Right lung (tissue), 10 donors: ENCODE measurements at places on chromosomes 7 and 10.

- DNase-seq = peak; percentile 14
Observed at GRCh38 chr10:94546049-94546900, 687 bp downstream of the HELLS start.

DNA sequence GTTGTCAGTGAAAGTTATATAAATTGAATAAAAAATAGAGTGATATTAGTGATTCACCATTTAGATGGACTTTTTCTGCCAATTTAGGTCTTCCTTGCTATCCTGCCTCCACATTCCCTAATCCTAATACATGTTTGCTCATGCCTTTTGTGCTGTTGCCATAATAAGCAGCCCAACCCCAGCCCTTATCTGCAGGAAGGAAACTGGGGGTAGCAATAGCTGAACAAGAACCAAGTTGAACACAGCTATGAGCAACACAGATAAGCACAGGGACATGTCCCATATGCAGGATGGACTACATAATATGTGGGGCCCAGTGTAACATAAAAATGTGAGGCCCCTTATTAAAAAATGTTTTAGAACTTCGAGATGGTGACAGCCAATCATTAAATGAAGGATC lies 91.2 kb upstream of the AHR start:
- DNase-seq = no peak

GRCh38 chr10:7438196-7438986 lies 27.6 kb upstream of the SFMBT2 start:
- DNase-seq = no peak

- DNase-seq = no peak
Observed at GRCh38 chr7:11701829-11702560, 130.0 kb downstream of the THSD7A start.

GRCh38 chr7:98323597-98324322 lies 42.3 kb downstream of the BRI3 start:
- no peak for DNase-seq

DNA sequence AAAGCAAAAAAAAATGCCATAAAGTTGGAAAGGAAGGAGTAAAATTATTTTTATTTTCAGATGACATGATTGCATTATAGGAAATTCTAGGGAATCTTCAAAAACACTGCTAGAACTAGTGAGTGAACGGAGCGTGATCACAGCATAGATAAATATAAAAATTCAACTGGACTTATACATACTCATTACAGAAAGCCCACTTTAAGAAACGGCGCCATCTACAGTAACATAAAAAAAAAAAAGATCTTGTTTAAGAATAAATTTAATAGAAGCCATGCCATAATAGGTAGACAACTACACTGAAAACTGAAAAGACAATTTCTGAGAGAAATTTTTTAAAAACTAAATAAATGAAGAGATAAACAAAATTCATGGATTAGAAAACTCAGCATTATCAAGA lies 623.1 kb upstream of the MGMT start:
- no peak for DNase-seq

DNA sequence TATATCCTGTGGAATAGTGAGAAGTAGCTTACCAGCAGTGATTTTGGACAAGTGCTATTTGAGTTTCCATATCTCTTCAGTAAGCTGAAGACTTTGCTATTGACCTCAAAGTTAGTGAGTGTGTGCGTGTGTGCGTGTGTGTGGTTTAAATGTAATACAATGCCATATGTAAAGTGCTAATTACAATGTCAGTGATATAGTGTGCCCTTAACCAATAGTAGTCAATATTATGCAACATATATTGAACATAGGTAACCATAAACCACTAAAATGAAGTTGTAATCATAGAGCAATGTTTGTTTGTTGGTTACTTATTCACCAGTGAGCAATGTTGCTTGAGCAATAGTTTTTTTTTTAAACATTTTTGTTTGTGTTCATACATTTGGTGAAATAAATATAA lies 309.4 kb downstream of the NXPH1 start:
- DNase-seq = no peak
